ENCODE measurements at places on chromosomes 1 and 21. TPM values are rescaled to one million over a fixed set of nuclear protein-coding genes. Genes with fewer than 3 reads are reported as not detected.

CFHR3 gene
- not detected for total RNA-seq

CLDN19 gene
- not detected for total RNA-seq

C1orf53 gene
- 1.3 TPM for total RNA-seq

LCA5L gene
- total RNA-seq = not detected

ERMAP gene
- 3.5 TPM for total RNA-seq

S100A1 gene
- not detected for total RNA-seq

GRCh38 chr1:37477198-37477931 lies 3.0 kb downstream of the ZC3H12A start:
- DNase-seq = peak; percentile 94
- H3K4me3 ChIP-seq = peak overlapping the region; percentile 97
- peaks cover 46% of the 10 kb centered on the region for H3K4me1 ChIP-seq

DNA sequence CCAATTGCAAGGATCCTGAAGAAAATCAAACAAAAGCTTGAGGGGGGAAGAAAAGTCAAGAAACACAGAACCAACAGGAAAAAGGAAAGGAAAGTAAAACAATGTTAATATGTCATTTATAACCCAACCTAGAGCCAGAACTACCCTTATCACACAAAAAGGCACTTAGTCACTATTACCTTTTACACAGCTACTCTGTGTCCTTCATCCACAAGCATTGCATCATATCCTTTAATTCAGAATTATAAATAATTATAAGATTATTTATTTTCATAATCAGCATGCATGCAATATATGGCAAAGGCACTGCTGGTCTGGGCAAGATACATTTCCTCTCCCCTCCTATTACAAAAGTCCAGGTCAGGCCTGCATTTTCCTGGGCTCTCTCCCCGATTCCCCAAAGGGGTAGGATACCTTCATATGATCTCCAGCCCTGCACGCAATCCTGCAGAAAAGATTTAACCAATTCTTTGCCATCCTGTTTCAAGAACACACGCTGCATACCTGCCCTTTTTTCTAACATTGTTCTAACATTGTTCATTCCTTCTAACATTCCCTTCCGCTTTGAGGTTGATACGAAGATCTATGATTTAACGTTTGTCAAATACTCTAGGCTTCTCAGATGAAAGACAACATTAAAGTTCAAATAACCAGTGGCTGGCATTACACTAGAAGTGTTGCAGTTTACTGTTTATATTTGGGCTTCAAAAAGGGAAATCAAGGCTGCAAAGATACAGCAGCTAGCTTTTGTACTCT lies 4.3 kb downstream of the PTPN14 start:
- H3K36me3 ChIP-seq = peaks cover 3% of the 10 kb centered on the region
- DNase-seq = no peak
- H3K27me3 ChIP-seq = peaks cover 43% of the 10 kb centered on the region
- H3K4me1 ChIP-seq = peaks cover 19% of the 10 kb centered on the region

GRCh38 chr1:2228694-2229036 lies 546 bp downstream of the SKI start:
- no peak for DNase-seq
- peaks cover 33% of the 10 kb centered on the region for H3K4me1 ChIP-seq
- H3K4me3 ChIP-seq = peak overlapping the region; percentile 93
- H3K27me3 ChIP-seq = peaks cover 7% of the 10 kb centered on the region
- peaks cover 23% of the 10 kb centered on the region for H3K36me3 ChIP-seq

- no peak for DNase-seq
- H3K4me1 ChIP-seq = peaks cover 3% of the 10 kb centered on the region
- no peak overlapping the region for H3K27ac ChIP-seq
Observed at GRCh38 chr1:175539986-175540385, 203.4 kb downstream of the TNR start.

DNA sequence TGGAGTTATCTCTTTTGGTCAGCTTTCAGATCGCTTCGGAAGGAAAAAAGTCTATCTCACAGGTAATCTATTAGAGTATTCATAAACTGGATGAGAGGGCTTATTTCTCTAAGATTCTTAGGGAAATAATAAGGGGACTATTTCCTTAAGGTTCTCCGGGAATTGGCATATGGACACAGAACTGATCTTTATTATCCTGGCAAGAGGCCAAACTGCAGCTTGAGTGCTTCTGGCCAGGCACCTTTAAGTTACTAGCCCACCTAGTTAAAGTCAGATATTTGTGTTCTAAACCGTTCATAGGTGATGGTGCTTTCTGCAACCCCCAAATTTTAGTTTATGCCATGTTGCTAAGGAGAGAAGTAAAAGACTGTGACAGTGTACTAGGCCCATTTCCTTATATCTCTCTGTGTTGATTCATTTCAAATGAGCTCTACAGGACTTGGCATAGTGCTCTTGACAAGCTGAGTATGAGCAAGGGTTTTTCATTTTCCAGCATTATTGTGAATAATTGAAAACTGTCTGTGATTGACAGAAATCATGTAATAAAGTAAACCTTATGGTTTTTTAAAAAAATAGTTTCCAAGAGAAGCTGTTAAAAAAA lies 43.4 kb downstream of the SLC22A15 start:
- no peaks in the 10 kb centered on the region for H3K36me3 ChIP-seq
- DNase-seq = no peak
- peaks cover 25% of the 10 kb centered on the region for H3K27me3 ChIP-seq
- H3K4me1 ChIP-seq = peaks cover 2% of the 10 kb centered on the region

GRCh38 chr1:232667094-232667777 lies 37.3 kb upstream of the SIPA1L2 start:
- H3K4me3 ChIP-seq = no peak overlapping the region
- H3K4me1 ChIP-seq = peaks cover 8% of the 10 kb centered on the region
- no peaks in the 10 kb centered on the region for H3K36me3 ChIP-seq
- H3K27ac ChIP-seq = no peak overlapping the region

GRCh38 chr1:222216255-222216754 lies 331.6 kb downstream of the HHIPL2 start:
- DNase-seq = no peak

DNA sequence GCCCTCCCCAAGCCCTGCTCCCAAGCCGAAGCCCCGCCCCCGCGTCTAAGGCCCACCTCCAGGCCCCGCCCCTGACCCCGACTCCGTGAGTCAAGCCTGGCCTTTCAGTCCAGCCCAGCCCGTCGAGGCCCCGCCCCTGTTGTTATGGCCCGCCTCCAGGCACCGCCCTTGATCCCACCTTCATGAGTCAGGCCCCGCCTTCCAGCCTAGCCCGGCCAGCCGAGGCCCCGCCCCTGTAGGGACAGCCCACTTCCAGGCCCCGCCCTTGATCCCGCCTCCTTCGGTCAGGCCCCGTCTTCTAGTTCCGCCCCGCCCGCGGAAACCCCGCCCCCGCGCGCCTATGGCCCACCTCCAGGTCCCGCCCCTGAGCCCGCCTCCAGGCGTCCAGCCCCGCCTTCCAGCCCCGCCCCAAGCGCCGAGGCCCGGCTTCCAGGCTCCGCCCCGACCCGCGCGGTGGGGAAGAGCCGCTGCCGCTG lies 247 bp upstream of the DOP1B start:
- H3K4me3 ChIP-seq = peak overlapping the region; percentile 85
- H3K4me1 ChIP-seq = peaks cover 23% of the 10 kb centered on the region
- no peak overlapping the region for H3K27ac ChIP-seq
- H3K27me3 ChIP-seq = peaks cover 8% of the 10 kb centered on the region
- peak; percentile 100 for DNase-seq
- peaks cover 8% of the 10 kb centered on the region for H3K36me3 ChIP-seq

- H3K36me3 ChIP-seq = no peaks in the 10 kb centered on the region
- H3K27me3 ChIP-seq = peaks cover 53% of the 10 kb centered on the region
- H3K4me3 ChIP-seq = peak overlapping the region; percentile 89
- DNase-seq = peak; percentile 77
- peak overlapping the region; percentile 35 for H3K27ac ChIP-seq
Observed at GRCh38 chr1:44405798-44406736, 1.0 kb downstream of the RNF220 start.

GRCh38 chr1:228216371-228217320 lies 8.8 kb downstream of the OBSCN start:
- peak; percentile 48 for DNase-seq
- no peak overlapping the region for H3K4me3 ChIP-seq
- H3K36me3 ChIP-seq = peaks cover 7% of the 10 kb centered on the region
- H3K4me1 ChIP-seq = peaks cover 7% of the 10 kb centered on the region
- H3K27me3 ChIP-seq = no peaks in the 10 kb centered on the region

- peaks cover 6% of the 10 kb centered on the region for H3K27me3 ChIP-seq
- H3K4me3 ChIP-seq = no peak overlapping the region
- peaks cover 19% of the 10 kb centered on the region for H3K4me1 ChIP-seq
- DNase-seq = peak; percentile 93
- no peaks in the 10 kb centered on the region for H3K36me3 ChIP-seq
Observed at GRCh38 chr1:3618881-3619671, 5.7 kb upstream of the TPRG1L start.

DNA sequence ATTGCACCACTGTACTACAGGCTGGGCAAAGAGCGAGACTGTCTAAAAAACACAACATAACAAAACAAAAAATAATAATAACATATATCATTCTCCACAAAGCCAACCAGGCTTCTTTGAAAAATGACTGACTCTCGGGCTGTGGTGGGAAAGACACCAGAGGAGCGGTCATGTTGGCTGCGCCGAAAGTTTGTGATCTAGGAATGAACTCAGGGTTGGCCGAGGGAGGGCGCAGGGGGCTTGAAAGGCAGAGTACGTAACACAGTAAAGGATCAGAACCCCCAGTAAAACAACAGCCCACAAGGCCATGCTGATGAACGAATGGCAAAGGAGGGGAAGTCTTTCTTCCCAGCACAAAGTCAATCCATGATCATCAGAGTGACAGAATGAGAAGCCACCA lies 4.7 kb downstream of the SLC35E2B start:
- H3K4me1 ChIP-seq = peaks cover 10% of the 10 kb centered on the region
- H3K27ac ChIP-seq = no peak overlapping the region
- peaks cover 18% of the 10 kb centered on the region for H3K36me3 ChIP-seq
- no peak overlapping the region for H3K4me3 ChIP-seq
- no peak for DNase-seq

GRCh38 chr1:12060500-12060899 lies 2.6 kb upstream of the TNFRSF8 start:
- no peak overlapping the region for H3K4me3 ChIP-seq
- no peak for DNase-seq
- peaks cover 59% of the 10 kb centered on the region for H3K4me1 ChIP-seq
- H3K27me3 ChIP-seq = peaks cover 4% of the 10 kb centered on the region

Measured in activated CD4-positive, alpha-beta T cell treated with anti-CD3 and anti-CD28 coated beads, Interleukin-2, amount 10 ng/mL, durations not matched to agents 24 days and 14 days (primary cell).